ENCODE measurements at places on chromosomes 6 and 20. TPM values are rescaled to one million over a fixed set of nuclear protein-coding genes. Genes with fewer than 3 reads are reported as not detected.

The LSM14B gene
- 15.6 TPM for total RNA-seq

The GPR6 gene
- not detected for total RNA-seq

The SEC23B gene
- 26.8 TPM for total RNA-seq

The CEP250 gene
- 51.3 TPM for total RNA-seq

The KCNK5 gene
- total RNA-seq: 30.7 TPM

The MARCKS gene
- total RNA-seq: 19.8 TPM

The GRM4 gene
- total RNA-seq: not detected

The OTOR gene
- not detected for total RNA-seq

The XKR7 gene
- 0.58 TPM for total RNA-seq

The TAF4 gene
- 12.8 TPM for total RNA-seq

The FAM217A gene
- total RNA-seq: not detected

The OPN5 gene
- total RNA-seq: not detected

The IL17F gene
- total RNA-seq: not detected

The ZKSCAN8 gene
- total RNA-seq: 6.4 TPM

The TREML4 gene
- not detected for total RNA-seq

The GATA5 gene
- total RNA-seq: 3.1 TPM

The SLC22A7 gene
- total RNA-seq: not detected

The UBE2C gene
- total RNA-seq: 12.2 TPM

The EHMT2 gene
- 31.7 TPM for total RNA-seq

The MYLK4 gene
- not detected for total RNA-seq

Measured in stomach (tissue), 19 donors.